ENCODE measurements at places on chromosomes 16 and 17. TPM values are rescaled to one million over a fixed set of nuclear protein-coding genes. Genes with fewer than 3 reads are reported as not detected.

PEMT gene
- 14.8 TPM for total RNA-seq

FA2H gene
- 0.73 TPM for total RNA-seq

MT1F gene
- 8.8 TPM for total RNA-seq

GRCh38 chr17:75542728-75543336 lies 17.3 kb downstream of the LLGL2 start:
- H3K27me3 ChIP-seq = no peaks in the 10 kb centered on the region
- H3K36me3 ChIP-seq = no peaks in the 10 kb centered on the region
- no peak for DNase-seq
- H3K27ac ChIP-seq = no peak overlapping the region
- no peak overlapping the region for H3K4me3 ChIP-seq

GRCh38 chr16:27226976-27227705 lies 23.8 kb downstream of the KDM8 start:
- no peak overlapping the region for H3K4me3 ChIP-seq
- peak overlapping the region; percentile 24 for H3K27ac ChIP-seq
- peaks cover 37% of the 10 kb centered on the region for H3K4me1 ChIP-seq
- no peak for DNase-seq

DNA sequence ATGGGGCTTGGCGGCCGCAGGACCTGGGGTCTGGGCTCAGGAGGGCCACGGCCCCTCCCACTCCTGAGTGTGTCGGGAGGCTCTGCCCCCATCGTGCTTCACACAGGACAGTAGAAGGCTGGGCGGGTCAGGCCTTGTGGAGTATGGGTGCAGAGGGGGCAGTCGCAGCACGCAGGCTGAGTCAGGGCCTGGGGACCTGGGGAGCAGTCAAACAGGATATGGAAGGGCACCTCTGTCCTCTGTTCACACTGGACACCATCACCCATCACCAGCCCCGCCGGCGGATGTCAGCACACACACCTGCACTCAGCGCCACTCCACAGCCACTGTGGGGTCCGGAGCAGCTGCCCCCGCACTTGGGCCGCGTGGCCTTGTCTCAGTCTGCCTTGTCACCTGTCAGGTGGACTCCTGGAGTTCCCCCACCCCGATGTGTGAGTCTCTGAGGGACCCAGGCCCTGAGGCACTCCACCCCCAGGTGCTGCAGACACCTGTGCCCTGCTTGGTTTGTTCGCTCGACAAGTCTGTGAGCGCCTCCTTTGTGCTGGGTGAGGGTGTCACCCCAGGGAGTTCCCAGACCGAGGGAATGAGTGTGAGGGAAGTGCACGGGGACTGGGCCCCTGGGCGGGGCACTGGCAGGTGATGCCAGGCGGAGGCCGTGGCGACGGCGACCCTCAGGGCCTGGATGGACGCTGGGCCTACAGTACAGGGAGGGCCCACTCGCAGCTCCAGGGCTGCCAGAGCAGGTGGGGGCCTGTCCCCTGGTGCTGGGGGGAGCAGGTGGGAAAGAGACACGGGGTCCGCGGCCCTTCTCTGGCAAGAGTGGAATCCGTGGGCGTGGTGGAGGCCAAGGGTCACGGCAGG lies 31.7 kb downstream of the ZFPM1 start:
- no peak overlapping the region for H3K4me3 ChIP-seq
- no peaks in the 10 kb centered on the region for H3K27me3 ChIP-seq
- peaks cover 17% of the 10 kb centered on the region for H3K4me1 ChIP-seq
- no peak for DNase-seq
- no peaks in the 10 kb centered on the region for H3K36me3 ChIP-seq

DNA sequence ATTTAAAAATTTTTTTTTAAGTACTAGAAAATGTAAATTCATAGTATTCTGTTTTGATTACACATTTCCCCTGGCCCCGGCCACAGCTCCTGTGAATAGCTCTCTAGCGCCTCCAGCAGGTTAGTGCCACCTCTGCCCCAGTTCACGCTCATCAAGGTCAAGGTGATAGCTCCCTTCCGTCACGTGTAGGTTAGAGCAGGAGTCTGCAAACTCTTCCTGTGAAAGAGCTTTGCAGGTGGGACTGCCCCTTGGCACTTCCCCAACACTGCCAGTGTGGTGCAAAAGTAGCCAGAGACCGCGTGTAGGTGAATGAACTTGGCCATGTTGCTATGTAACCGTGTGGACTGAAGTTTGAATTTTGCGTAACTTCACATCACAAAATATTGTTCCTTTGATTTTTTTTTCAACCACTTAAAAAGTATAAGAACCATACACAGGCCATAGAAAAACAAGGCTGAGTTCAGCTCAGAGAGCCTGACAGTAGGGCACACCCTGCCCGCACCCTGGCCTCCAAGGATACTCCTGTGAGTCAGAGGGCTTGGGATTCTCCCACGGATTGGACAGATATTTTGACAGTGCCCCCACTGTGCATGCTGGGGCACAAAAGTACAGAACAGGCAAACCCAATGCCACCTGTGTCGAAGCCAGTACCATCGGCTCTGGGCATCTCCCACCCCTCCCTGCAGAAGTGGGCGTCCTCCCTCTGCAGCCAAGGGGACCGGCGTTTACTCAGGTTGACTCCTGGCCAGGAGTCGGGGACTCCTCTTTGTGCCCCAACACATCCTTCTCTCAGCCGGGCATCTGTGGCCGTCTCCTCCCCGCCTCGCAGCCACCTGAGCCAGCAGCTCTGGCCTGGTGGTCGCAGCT lies 92.0 kb upstream of the CHMP6 start:
- H3K4me1 ChIP-seq = peaks cover 35% of the 10 kb centered on the region
- H3K36me3 ChIP-seq = peaks cover 8% of the 10 kb centered on the region
- no peaks in the 10 kb centered on the region for H3K27me3 ChIP-seq
- no peak overlapping the region for H3K27ac ChIP-seq

- H3K4me1 ChIP-seq = peaks cover 12% of the 10 kb centered on the region
- H3K4me3 ChIP-seq = no peak overlapping the region
- no peak for DNase-seq
- no peak overlapping the region for H3K27ac ChIP-seq
- no peaks in the 10 kb centered on the region for H3K27me3 ChIP-seq
- peaks cover 2% of the 10 kb centered on the region for H3K36me3 ChIP-seq
Measured at GRCh38 chr16:69250081-69250480, 61.1 kb upstream of the VPS4A start.

GRCh38 chr17:1203111-1203966 lies 23.6 kb upstream of the ABR start:
- H3K27me3 ChIP-seq = no peaks in the 10 kb centered on the region
- H3K4me3 ChIP-seq = peak overlapping the region; percentile 56
- H3K4me1 ChIP-seq = peaks cover 19% of the 10 kb centered on the region
- H3K27ac ChIP-seq = no peak overlapping the region
- no peaks in the 10 kb centered on the region for H3K36me3 ChIP-seq
- DNase-seq = peak; percentile 50

- no peak overlapping the region for H3K4me3 ChIP-seq
- H3K36me3 ChIP-seq = no peaks in the 10 kb centered on the region
- no peak for DNase-seq
- no peak overlapping the region for H3K27ac ChIP-seq
Measured at GRCh38 chr17:43689131-43689530, 27.4 kb upstream of the MEOX1 start.

GRCh38 chr17:66983414-66984021 lies 19.0 kb downstream of the CACNG4 start:
- peaks cover 3% of the 10 kb centered on the region for H3K36me3 ChIP-seq
- peaks cover 78% of the 10 kb centered on the region for H3K27me3 ChIP-seq
- H3K27ac ChIP-seq = no peak overlapping the region
- H3K4me3 ChIP-seq = no peak overlapping the region
- no peak for DNase-seq

DNA sequence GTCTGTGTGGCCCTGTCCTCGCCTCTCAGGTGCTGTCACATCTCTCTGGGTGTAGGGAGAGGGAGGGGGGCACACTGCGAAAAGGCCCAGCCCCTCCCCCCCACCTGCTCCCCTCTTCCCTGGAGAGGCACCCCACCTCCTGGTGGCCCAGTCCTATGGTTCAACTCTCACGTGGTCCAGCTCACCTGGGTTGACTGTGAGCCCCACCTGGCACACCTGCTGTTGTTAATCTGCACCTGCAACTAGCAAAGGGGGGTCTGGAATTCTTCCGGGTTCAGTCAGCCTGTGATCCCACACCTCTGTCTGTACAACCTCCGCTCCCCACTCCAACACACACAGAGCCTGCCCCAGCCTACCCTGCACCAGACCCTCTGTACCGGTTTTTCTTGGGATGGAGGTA lies 2.0 kb upstream of the SYNGR2 start:
- H3K4me1 ChIP-seq = peaks cover under 1% of the 10 kb centered on the region
- H3K4me3 ChIP-seq = no peak overlapping the region
- H3K27ac ChIP-seq = no peak overlapping the region
- H3K27me3 ChIP-seq = no peaks in the 10 kb centered on the region
- H3K36me3 ChIP-seq = no peaks in the 10 kb centered on the region

DNA sequence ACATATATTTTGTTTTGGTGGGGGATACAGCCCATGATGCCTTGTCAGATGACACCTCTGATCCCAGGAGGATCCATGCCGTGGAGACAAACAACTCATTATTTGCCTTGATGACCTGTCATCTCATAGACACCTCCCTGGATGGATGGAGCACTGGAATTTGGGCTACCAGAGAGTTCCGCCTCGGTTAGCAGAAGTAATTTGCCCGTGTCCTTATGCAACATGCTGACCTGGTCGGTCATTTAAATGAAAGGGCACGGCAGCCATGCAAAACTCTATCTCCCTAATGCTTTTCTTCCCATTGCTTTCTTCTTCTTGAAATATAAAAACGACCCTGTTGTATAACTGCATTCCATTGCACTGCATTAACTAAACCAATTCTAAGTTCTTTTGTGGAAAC lies 145.3 kb downstream of the GRIN2A start:
- no peaks in the 10 kb centered on the region for H3K4me1 ChIP-seq
- no peaks in the 10 kb centered on the region for H3K27me3 ChIP-seq
- no peak for DNase-seq
- H3K36me3 ChIP-seq = no peaks in the 10 kb centered on the region

DNA sequence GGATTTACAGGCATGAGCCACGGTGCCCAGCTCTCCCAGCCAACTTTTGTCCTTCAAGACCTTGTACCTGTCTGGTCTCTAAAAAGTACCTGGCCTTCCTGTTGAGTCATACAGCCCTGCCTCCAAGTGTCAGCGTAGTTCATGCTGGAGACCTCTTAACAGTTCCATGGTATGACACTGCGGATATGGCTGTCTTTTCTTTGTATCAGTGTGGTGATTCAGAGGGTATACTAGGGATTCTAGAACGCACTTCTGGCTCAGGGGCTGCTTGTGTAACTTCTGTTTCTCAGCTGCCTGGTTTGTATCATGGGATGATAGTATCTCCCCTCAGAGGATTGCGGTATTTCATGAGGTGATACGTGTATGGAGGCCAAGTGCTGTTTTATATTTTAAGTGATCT lies 2.0 kb upstream of the TMEM11 start:
- H3K4me3 ChIP-seq = peak overlapping the region; percentile 94
- DNase-seq = no peak
- peaks cover 28% of the 10 kb centered on the region for H3K4me1 ChIP-seq
- peaks cover 2% of the 10 kb centered on the region for H3K36me3 ChIP-seq
- H3K27me3 ChIP-seq = no peaks in the 10 kb centered on the region
- H3K27ac ChIP-seq = no peak overlapping the region

DNA sequence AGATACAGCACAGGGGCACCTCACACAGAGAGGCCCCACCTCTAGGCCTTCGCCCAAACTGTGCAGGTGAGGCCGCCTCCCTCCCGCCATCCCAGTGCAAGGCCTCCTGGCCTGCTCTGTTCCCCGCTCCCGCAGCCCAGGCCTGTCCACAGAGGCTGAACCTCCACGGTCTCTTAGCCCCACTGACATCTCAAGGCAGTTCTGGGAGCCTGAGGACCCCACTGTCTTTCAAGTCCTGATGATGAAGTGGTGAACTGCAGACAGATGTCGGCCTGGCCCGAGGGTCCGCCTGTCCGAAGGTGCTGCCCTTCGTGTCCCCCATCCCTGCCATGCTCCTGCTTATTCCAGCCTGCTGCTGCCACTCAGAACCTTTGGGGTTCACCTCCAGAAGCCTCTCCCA lies 32.3 kb downstream of the ENGASE start:
- no peak for DNase-seq
- H3K27ac ChIP-seq = no peak overlapping the region
- H3K4me3 ChIP-seq = no peak overlapping the region
- H3K27me3 ChIP-seq = peaks cover 37% of the 10 kb centered on the region

DNA sequence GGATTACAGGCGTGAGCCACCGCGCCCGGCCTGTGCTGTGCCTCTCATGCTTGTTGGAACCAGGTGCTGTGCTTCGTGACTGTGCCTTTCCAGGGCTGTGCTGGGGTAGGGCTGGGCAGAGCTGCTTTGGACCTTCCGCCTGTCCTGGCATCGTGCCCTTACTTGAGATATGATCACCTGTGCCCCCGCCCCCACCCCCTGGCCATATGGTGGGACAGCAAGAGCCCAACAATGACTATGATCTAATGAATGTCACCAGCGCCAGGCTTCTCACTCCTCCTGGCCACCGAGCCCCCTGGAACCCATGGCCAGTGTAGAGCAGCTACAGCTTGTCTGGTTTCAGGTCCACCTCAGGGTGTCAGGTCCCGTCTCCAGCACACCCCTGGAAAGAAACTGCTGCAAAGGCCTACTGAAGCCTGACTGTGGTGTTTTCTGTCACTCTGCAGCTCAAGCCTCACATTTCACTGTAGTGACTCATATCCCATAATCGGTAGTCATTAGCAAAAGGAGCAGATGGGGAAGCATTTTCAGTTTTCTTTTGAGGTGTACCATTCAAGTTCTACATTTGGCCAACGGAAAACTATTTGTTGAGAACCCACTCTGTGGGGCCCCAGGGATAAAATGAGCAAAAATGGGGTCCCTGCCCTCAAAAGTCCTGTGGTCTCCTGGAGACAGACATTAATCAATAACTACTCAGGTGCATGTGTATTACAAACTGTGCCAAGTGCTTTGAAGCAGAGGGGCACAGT lies 22.1 kb downstream of the FCSK start:
- H3K4me1 ChIP-seq = peaks cover 14% of the 10 kb centered on the region
- H3K27ac ChIP-seq = peak overlapping the region; percentile 83
- H3K4me3 ChIP-seq = no peak overlapping the region
- DNase-seq = no peak

- H3K27ac ChIP-seq = peak overlapping the region; percentile 34
- no peak for DNase-seq
- H3K4me1 ChIP-seq = peaks cover 27% of the 10 kb centered on the region
- H3K27me3 ChIP-seq = no peaks in the 10 kb centered on the region
- H3K4me3 ChIP-seq = no peak overlapping the region
- H3K36me3 ChIP-seq = no peaks in the 10 kb centered on the region
Measured at GRCh38 chr17:29748400-29748799, 125.7 kb upstream of the CORO6 start.

GRCh38 chr16:6484935-6485334 lies 847.7 kb upstream of the RBFOX1 start:
- no peaks in the 10 kb centered on the region for H3K36me3 ChIP-seq
- H3K27ac ChIP-seq = no peak overlapping the region
- no peak for DNase-seq
- H3K4me1 ChIP-seq = no peaks in the 10 kb centered on the region
- H3K27me3 ChIP-seq = no peaks in the 10 kb centered on the region

DNA sequence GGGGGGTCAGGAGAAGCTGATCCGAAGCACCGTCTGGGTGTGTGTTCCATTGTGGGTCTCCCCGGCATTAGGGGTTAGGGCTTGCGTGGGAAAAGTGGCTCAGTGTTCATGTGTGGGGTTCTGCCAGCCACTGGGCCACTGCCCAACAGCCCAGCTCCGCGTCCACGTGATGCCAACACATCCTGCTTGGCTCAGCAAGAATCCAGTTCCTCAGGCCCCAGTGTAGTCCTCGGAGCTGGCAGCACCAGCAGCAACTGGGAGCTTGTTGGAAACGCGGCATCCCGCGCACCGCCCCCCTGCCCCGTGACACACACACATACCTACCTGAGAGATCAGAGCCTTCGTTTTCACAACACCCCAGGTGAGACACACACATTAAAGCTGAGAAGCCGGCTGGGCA lies 18.9 kb downstream of the LGALS9 start:
- DNase-seq = no peak
- H3K4me1 ChIP-seq = peaks cover 13% of the 10 kb centered on the region
- no peak overlapping the region for H3K27ac ChIP-seq
- no peaks in the 10 kb centered on the region for H3K27me3 ChIP-seq
- H3K4me3 ChIP-seq = no peak overlapping the region
- peaks cover 4% of the 10 kb centered on the region for H3K36me3 ChIP-seq

All from T-helper 17 cell (primary cell).